ENCODE measurements at places on chromosomes 2 and 18.

DNA sequence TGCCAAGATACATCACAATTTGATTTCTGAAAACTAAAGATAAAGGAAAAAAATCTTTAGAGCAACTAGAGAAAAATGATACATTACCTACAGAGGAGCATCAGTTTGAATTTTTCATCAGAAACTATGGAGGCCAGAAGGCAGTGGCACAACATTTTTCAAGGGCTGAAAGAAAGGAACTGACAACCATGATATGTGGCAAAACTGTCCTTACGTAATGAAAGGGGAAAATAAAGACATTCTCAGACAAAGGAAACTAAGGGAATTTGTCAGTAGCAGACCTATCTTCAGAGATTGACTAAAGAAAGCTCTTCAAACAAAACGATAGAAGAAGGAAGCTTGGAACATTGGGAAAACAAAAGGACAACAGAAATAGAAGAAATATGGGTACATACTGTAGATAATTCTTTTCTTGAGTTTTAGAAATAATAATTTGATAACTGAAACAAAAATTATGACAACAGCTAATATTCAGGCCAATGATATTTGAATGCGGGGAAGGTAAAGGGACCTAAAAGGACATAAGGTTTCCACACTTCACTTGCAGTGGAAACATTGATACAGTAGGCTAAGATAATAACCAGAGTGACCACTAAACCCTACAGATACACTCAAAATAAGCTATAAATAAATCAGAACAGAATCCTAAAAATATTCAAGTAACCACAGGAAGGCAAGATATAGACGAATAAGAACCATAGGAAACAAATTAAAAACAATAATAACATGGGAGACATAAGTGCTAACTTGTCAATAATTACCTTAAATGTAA, 70.0 kb upstream of the NPAS2 start:
- DNase-seq: no peak

- DNase-seq: no peak
These were observed 21.5 kb downstream of the SH2D6 start for GRCh38 chr2:85439986-85440385.

GRCh38 chr2:214542295-214542694, 131.4 kb downstream of the VWC2L start:
- no peak for DNase-seq

- no peak for DNase-seq
These were observed 539 bp upstream of the MOB4 start for GRCh38 chr2:197515315-197515738.

All from stimulated activated CD4-positive, alpha-beta T cell treated with anti-CD3 and anti-CD28 coated beads, Interleukin-4, amount 100 ng/mL, for 4 hours (primary cell).